NCI-H1092 treated with DMSO at 0.1 percent for 48 hours (cell line): ENCODE measurements at places on chromosomes 3 and 15.
A peak's percentile ranks its signal among the peaks of the same experiment; 100 is the strongest.

DNA sequence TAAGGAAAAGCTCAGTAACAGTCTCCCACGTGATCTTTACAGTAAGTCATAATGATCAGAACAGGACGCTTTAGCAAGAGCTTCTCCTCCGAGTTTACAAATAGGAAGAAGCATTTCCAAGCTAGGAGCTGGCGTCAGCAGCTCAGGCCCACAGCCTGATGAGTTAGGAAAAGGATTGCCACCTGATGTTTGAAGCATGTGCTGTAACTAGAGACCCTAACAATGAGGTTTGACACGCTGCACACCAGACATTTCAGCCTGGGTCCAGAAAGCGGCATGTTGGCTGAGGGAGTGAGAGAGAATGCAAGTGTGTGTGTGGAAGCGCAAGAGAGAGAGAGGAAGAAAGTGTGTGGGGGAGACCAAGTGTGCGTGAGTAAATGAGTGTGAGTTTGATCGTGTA is 47.3 kb downstream of the TLE3 start:
- DNase-seq: no peak

DNA sequence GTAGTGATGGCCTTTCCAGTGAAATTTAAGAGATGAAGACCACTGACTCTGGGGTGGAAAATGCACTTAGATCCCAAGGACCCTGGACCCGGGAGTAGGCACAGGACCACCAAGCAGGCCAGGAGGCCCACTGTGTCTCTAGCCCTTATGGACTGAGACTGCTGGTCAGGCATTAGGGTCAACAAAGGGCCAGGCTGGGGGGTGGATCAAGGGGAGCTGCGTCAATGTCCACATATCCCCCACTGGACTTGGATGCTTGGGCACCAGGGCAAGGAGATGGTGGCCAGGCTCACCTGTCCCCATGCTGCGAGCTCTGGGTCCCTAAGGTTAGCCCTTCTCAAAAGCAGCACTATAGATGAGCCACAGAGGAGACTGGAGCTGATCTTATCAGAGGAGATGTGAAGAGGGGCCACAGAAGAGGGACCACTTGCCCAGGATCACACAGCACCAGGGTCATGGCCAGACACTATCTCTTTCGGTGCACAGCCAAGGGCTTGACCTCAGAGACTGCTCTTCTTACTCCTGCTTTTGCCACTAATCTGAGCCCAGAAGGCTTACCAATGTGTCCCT is 14.7 kb downstream of the RAB6B start:
- DNase-seq: no peak

- no peak for DNase-seq
These were observed 825.7 kb downstream of the SQOR start for GRCh38 chr15:46460431-46461094.

DNA sequence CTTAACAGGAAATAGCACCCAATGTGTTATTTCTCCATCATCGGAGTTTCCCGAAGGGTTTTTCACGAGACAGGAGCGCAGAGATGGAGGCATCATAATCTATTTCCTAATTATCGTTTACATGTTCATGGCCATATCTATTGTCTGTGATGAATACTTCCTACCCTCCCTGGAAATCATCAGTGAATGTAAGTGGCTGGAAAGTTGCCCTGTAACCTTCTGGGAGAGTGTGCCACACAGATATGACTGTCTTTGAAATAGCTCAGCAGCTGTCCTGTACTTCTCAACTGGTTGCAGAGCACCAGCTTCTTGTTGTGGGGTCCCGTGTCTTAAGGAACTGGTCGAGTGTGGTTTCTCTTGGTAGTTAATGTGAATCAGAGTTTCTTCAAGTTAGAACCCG is 1.1 kb downstream of the SLC24A5 start:
- no peak for DNase-seq

GRCh38 chr3:42180901-42181300 is 85.1 kb downstream of the CCK start:
- DNase-seq: no peak

GRCh38 chr15:43762824-43763223 is 13.9 kb downstream of the ELL3 start:
- no peak for DNase-seq

DNA sequence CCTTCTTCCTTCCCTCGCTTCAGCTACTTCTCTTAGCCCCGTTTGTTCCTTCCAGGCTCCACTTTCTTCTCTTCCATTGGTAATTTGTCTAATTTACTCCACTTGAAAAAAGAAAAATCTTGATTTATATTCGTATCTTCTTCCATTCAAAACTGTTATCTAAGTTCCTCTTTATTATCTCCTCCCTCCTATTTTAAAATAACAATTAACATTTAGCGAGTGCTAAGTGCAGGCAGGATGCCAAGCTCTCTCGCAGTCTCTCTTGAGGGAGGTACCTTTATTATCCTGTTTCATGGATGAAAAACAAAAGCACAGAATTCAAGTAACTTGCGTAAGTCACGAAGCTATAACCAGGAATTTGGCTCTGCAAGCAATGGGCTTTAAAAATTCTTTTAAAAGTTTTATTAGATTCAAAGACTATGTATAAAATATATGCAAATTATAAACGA is 418.9 kb upstream of the NAALADL2 start:
- DNase-seq: peak; percentile 82

DNA sequence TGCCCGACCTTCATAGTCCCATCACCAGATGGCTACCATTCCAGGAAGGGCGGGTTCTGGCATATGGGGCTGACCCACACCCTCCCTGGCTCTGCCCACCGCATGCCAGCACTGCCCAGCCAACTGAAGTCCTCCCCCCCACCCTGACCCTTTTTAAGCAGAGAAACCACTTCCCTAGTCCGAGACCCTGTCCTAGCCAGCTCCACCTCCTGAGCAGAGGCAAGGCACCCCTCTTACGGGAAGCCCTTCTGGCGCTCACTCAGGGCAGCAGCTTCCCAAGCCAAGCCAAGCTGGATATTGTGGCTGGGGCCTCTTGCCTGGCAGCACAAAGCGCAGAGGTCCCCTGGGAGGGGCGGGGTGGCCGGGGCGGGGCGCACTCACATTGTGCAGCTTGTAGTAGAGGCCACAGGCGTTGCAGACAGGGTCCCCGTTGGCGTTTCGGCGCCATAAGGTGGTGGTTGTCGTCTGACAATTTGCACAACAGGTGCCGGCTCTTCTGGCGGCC is 11.5 kb downstream of the GATA2 start:
- DNase-seq: no peak

DNA sequence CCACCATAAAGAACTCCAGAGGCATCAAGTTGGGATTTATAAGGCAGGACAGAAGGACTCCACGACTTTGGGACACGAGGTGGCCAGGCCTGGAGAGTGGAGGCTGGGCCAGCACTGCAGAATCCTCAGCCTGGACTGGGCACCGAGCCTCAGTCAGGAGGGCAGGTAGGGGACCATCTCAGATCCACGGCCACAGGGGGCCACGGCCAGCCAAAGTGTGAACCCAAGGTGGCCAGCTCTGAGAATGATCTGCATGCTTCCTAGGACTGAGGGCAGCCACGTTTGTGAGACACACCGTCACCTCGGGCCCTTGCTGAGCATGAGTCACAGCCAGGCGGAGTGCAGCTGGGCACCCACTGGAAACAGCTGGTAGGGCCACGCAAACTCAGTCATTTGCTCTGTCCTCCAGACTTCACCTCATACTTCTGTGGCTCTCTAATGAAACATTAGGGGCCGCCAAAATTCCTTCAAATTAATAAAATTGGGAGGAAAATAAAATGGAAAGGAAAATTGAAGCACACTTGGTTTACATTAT is 65.8 kb downstream of the CTNNB1 start:
- DNase-seq: no peak

- no peak for DNase-seq
These were observed 220.0 kb downstream of the FAM43A start for GRCh38 chr3:194905696-194906095.

- DNase-seq: no peak
These were observed 12.0 kb upstream of the CTXND1 start for GRCh38 chr15:80264031-80264430.

DNA sequence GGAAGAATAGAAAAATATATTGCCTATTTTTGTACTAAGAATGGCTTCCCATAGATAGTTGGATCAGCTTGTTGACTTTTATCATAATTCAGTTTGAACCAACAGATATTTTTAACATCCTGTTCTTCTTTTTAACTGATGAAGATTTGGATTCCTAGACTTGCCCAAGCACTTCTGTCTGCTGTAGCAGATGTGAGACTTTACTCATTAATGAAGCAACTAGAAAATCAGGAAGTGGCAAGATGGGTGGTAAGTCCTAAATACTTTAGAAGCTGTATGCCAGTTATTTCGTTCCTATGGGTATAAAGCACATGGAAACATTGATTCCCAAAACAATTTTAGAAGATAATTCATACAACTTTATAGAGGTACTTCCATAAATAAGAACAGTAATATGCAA is 8.4 kb downstream of the PIGB start:
- DNase-seq: no peak
